ENCODE measurements at places on chromosomes 13 and 19.

- no peak for DNase-seq
These were observed 5.2 kb downstream of the TRAPPC5 start for GRCh38 chr19:7685546-7686445.

GRCh38 chr13:43196750-43197370, 173.5 kb downstream of the DNAJC15 start:
- DNase-seq, result no peak

- DNase-seq, result peak; percentile 56
These were observed 1.7 kb downstream of the ELL start for GRCh38 chr19:18519962-18520847.

- DNase-seq, result no peak
These were observed 8.5 kb downstream of the UBA2 start for GRCh38 chr19:34436716-34437115.

- DNase-seq, result no peak
These were observed 335.1 kb downstream of the GPC6 start for GRCh38 chr13:93561576-93562225.

GRCh38 chr19:8242211-8242821, 33.1 kb downstream of the CERS4 start:
- DNase-seq, result no peak

- no peak for DNase-seq
These were observed 7.9 kb upstream of the RASA3 start for GRCh38 chr13:114140131-114140905.

DNA sequence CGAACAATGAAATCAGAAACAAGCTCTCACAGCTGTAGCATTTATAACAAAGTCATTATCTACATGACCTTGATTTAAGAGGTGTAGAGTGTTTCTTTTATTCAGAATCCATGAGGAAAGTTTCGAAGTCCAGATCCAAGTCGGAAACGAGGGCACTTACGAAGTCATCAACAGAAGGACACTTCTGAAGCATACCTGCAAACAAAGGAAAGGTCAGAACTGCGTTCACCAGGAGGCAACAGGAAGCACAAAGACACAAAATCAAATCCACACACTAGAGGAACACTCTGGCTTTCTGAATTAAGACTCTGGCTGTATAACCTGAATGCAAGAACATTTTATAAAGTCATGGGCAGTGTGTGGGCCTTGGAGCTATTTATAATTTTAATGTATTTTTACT, 158.9 kb downstream of the MIPEP start:
- no peak for DNase-seq

DNA sequence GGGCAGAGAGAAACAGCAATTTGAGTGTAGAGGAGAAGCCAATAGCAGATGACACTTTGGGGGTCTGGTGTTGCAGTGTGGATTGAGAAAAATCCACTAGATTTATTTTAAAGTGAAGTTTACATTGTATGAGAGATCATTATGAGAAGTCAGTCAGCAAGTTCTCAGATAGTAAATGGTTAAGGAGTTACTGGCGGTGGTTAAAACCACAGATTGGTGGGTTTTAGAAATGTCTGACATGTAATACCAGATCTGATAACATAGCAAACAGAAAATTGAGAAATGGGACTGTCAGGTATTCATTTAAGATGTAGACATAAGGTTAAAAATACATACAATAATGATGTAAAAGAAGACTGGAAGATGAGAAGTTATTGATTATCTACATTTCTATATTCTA, 7.2 kb downstream of the ABHD13 start:
- no peak for DNase-seq

DNA sequence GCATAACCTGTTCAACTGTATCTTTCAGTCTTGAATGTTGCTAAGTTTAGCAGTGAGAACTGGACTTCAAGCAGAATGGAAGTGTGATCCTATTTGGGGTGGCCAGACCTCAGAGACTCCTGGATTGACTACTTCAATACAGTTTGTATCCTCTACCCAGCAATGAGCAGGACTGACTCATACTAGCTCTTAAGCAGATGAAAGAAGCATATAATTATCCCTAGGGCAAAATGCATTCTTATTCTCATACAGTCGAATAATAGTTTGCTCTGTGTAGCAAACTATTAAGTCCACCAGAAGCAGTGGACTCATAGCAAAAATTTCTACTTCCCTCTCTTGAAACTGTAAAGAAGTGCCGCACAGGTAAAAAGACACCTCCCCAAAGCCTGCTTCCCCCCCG, 46.4 kb upstream of the FAM216B start:
- DNase-seq, result no peak

DNA sequence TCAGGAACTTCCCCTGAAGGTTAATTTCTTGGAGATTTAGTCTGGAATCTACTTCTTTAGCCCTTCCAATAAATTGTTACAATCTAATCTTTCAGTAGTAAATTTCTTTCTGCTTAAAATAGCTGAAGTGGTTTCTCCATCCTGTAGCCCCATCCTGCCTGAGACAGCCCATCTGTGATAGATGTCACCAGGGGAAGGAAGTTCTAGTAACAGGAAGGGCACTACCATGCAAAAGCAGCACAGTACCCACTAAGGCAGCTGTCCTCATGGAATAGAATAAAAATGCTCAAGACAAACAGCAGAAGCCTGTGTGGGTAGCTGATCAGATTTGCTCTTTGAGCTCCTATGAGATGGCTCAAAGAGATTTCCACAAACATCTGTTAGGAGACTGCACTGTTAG, 1036.5 kb downstream of the SLITRK5 start:
- no peak for DNase-seq

GRCh38 chr19:49921871-49922795, 6.9 kb upstream of the ATF5 start:
- DNase-seq, result no peak

- no peak for DNase-seq
These were observed 288.6 kb downstream of the SPRY2 start for GRCh38 chr13:80052286-80052685.

DNA sequence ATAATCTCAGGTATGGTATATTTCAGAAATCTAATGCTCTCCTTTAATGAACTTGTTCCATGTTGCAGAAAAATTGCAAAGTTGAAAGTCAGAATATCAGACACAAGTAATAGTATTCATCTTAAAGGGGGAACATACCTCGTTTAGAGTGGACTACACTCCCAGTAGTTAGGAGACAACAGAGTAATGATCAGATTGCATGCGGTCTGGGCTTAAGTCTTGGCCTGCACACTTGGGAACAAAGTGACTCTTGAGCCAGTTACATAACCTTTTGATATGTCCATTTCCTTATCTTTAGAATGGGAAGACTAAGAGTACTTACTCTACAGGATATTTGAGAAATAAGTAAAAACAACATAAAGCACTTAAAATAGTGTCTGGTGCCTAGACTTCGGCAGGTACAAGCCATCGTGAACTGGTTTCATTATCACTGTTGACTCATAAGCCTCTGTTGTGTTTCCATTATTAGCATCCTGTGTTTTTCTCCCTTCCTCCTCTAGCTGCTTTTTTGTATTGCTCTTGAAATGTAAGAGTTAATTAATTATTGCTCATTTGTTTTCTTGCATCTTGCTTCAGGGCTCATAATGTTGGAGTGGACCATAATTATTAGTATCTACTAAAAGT, 53.0 kb downstream of the DPY19L3 start:
- no peak for DNase-seq

GRCh38 chr19:49579193-49579592, 1.2 kb downstream of the NOSIP start:
- no peak for DNase-seq

- DNase-seq, result no peak
These were observed 71.6 kb downstream of the HSPH1 start for GRCh38 chr13:31090096-31090495.

GRCh38 chr13:26786651-26787295, 26.2 kb upstream of the GPR12 start:
- no peak for DNase-seq

GRCh38 chr19:53112286-53112685, 9.1 kb upstream of the ZNF160 start:
- DNase-seq, result no peak

DNA sequence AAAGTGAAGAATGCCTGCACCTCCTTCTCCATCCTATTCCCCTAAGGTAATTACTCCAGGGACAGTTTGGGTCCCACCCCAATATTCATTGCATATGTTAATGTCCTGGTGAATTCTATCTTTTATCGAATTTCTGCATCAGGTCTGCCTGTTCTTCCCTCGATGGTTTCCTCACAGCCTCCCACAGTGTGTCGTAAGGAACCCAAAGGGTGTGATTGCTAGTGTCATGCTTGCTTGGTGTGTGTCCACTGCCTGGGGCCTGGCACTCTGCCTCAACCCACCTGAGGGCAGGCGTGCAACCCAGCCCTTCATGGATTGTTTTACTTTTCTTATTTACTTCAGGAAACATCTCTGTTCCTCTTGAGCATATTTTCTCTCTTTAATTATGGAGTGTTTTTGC, 60.2 kb upstream of the CYSLTR2 start:
- no peak for DNase-seq

GRCh38 chr19:3073159-3073563, 10.9 kb upstream of the TLE5 start:
- no peak for DNase-seq

DNA sequence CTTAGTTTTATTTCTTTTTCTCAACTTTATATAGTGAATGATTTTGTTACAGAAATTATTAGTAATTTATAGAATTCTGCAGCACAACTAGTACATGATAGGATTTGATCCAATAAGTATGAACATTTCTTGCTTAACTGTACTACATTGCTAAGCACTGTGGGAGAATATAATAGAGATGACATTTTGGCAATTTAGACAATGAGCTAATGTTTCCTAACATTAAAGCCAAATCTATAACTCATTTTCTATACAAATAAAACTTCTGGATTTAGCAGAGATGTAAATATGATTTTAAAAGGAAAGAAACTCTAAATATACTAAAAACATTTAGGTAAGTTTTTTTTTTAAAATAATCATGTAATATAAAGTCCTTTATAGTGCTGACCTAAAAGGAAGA, 87.3 kb downstream of the FNDC3A start:
- no peak for DNase-seq

- no peak for DNase-seq
These were observed 168.4 kb upstream of the STARD13 start for GRCh38 chr13:33453936-33454335.

- DNase-seq, result peak; percentile 57
These were observed 3.0 kb downstream of the PPP6R1 start for GRCh38 chr19:55255618-55256423.

GRCh38 chr13:27233964-27234363, 17.4 kb upstream of the RPL21 start:
- DNase-seq, result no peak

DNA sequence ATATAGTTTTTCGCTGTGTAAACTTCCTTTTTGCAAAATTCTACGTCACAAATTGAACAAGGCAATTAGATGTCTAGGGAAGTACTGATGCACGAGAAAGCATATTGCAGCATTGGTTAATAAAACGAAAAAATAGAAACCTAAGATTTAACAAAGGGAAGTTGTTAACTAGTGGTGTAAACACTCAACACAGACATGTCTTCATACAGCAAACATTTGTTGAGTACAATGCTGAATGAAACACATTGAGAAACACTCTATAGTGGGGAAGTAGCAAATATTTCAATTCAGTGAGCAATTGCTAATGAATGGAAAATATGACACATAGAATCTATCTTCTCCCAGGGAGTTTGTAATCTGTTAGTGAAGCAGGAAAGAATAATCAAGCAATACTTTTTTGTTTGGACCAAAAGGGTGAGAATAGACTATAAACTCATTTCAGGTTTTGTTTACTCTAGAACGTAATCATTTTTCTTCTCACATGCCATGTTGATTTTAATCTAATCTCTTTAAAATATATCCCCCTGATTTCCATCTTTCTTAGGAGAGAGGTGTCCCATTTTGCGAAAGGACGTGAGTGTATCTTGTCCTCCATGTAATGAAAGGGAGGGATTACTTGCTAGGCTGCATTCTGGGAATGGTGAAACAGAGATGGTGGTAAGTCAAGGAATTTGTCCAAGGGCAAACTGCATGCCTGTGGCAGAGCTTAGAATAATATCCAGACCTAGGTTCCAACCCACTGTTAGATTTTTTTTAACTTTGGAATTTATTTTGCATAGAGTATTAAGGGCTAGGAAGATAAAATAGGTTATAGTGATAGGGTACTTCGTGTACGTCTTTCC, 1.7 kb upstream of the ANKRD10 start:
- DNase-seq, result no peak

GRCh38 chr13:111789011-111789410, 277.9 kb upstream of the SOX1 start:
- DNase-seq, result no peak

- DNase-seq, result no peak
These were observed 978.7 kb downstream of the SLITRK5 start for GRCh38 chr13:88649855-88650254.

DNA sequence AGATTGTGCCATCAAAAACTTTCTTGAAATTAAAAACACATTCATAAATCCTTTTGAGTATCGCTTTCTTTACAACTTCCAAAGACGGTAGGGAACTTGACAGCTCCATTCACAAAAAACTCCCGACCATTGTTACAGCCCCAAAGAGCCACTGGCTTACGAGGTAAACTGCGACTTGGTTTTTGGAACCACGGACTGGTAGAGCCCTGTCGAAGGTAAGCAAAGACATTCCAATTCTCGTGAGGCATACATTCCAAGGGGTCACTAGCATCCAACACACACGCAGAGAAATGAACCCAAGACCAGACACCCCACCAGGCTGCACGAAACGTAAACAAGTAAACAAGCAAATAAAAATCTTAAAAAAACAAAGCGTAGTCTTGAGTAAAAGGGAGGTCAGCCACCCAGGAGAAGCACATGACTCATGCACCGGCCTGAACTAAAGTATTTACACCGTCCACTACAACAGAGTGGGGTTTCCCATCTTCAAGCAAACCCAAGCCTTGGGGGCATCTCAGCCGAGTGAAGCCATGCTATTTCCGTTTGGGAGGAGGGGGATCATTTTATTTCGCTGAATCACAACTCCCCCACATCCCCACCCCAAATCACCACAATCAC, 1.4 kb downstream of the BRD4 start:
- peak; percentile 20 for DNase-seq

- DNase-seq, result no peak
These were observed 1.9 kb upstream of the GMIP start for GRCh38 chr19:19645233-19645870.

GRCh38 chr13:112699322-112699918, 9.6 kb downstream of the ATP11A start:
- no peak for DNase-seq

DNA sequence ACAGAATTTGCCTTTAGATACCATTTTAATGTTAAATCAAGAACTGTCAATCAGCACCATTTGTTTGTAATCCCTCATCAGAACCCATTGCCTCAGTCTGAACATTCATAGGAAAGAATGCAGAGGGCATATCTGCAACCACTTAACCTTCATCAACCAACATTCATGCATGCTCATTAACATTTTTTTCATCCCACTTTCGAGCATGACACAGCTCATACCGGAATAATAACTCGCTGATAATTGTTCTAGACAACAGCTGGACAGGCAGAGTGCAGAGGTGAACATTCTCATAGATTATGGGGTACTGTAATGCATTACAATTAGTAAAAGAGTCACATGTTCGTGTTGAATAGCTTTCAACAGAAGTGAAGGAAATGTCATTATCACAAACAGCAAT, 216.8 kb downstream of the DIAPH3 start:
- DNase-seq, result no peak

DNA sequence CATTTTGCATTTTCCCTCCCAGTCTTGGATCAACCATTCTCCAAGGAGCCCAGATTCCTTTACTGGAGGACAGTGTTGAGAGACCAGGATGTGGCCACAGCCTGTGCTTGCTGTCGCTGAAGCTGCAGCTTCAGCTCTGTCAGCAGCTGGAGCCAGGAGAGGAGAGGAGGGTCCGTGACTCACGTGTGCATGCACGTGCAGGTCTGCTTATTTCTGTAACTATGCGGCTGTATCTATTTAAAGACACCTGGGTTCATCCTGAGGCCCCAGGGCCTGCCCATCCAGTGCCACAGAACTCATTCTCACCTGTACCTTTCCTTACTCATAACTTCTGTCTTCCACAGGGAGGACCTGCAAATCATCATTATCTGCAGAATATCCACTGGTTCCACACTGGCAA, 8.2 kb upstream of the LAMP1 start:
- no peak for DNase-seq
